ENCODE measurements at places on chromosomes 5 and 9.

GRCh38 chr5:144170276-144171024 is at the start of the genes KCTD16 and YIPF5:
TSS of gene KCTD16 (plus strand) at chr5:144170873.
TSS of gene YIPF5 (minus strand) at chr5:144170659. CDS start at chr5:144169955, 704 bp downstream.
- DNase-seq = peak; percentile 97

GRCh38 chr9:136576269-136576626 is 30.4 kb upstream of the NOTCH1 start:
- DNase-seq = no peak

DNA sequence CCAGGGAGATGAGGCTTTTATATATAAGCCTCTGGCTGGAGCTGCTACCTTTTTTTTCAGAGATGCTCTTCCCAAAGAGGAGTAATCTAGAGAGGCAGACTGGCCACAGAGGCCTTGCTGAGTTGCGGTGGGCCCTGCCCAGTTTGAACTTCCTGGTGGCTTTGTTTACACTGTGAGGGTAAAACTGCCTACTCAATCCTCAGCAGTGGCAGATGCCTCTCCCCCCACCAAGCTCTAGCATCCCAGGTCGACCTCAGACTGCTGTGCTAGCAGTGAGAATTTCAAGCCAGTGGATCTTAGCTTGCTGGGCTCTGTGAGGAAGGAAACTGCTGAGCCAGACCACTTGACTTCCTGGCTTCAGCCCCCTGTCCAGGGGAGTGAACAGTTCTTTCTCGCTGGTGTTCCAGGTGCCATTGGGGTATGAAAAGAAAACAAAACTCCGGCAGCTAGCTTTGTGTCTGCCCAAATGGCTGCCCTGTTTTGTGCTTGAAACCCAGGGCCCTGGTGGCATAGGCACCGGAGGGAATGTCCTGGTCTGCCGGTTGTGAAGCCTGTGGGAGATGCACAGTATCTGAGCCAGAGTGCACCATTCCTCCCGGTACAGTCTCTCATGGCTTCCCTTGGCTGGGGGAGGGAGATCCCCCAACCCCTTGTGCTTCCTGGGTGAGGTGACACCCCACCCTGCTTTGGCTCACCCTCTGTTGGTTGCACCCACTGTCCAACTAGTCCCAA is 219.5 kb upstream of the IZUMO3 start:
- no peak for DNase-seq

- no peak for DNase-seq
Measured at GRCh38 chr9:734831-735511, 106.5 kb upstream of the DMRT1 start.

DNA sequence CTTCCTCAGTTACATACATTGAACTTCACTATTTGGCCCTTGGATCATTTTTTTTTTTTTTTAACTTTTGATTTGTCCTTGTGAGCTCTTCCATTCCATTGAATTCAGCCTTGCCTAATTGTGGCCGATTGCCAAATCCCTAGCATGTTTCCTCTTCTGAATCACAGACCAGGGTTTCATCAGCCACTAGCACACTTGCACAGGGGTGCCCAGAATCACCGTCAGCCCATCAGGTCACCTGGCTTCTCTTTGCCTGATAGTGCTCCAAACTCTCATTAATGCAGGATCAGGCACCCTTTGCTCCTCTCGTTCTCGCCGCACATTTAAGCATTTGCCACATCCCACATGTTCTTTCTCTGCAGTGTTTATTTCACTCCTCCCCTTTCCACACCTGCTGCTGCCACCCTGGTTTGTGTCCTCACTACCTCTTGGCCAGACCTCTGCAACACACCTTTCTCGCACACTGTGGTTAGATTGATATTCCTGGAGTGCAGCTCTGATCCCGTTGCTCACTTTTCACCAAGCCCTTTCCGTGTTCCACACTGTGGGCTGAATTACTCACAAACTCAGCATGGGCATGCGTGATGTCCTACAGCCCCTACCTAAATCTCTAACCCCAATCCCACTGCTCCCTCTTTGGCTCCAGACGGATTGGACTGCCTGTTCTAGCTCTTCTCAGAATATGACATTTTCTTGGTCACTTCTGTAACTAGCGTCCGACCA is 9.8 kb downstream of the PIK3R1 start:
- DNase-seq = no peak

- DNase-seq = no peak
Measured at GRCh38 chr5:85375525-85375924, 990.8 kb upstream of the EDIL3 start.

- no peak for DNase-seq
Measured at GRCh38 chr9:89375191-89375760, 57.0 kb downstream of the SECISBP2 start.

DNA sequence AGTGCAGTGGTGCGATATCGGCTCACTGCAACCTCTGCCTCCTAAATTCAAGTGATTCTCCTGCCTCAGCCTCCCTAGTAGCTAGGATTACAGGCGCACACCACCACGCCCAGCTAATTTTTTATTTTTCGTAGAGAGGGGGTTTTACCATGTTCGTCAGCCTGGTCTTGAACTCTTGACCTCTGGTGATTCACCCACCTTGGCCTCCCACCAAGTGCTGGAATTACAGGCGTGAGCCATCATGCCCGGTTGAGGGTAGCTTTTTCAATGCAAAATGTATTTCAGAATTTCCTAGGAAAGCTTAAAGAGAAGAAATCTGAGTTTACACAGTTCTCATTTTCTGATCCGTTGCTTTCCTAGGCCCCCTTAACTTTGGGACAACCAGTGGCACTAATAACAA is 15.7 kb downstream of the BDP1 start:
- no peak for DNase-seq

DNA sequence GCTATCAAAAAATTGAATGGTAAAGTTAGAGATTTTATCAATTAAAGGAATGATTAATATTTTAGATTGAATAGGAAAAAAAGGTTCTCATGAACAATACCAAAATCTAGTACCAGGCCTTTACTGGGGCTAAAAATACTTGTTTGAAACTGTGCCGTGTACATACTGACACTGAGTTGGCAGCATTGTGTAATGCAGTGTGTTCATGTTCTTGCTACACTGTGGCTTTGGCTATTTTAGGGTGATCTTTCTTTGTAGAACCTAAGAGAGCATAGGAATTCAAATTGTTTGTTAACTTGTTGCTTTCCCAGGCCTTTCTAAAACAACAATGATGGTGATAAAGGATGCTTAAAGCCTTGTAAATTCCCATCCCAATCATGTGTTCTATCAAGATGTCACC is 80.9 kb downstream of the KIF4B start:
- DNase-seq = no peak

DNA sequence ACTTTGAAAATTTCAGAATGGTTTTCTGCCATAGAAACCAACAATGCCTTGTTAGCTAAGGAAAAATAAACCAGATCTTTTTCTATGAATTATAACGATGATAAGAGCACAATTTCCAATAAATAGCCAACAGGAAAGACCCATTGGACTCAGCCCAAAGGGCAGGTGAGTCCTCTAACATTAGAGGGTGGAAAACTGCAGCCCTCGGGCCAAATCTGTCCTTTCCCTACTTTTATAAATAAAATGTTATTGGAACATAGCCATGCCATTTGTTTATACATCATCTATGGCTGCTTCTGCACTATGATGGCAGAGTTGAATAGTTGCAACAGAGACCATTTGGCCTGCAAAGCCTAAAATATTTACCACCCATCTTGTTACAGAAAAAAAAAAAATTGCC is 296.1 kb downstream of the FBXL7 start:
- no peak for DNase-seq

DNA sequence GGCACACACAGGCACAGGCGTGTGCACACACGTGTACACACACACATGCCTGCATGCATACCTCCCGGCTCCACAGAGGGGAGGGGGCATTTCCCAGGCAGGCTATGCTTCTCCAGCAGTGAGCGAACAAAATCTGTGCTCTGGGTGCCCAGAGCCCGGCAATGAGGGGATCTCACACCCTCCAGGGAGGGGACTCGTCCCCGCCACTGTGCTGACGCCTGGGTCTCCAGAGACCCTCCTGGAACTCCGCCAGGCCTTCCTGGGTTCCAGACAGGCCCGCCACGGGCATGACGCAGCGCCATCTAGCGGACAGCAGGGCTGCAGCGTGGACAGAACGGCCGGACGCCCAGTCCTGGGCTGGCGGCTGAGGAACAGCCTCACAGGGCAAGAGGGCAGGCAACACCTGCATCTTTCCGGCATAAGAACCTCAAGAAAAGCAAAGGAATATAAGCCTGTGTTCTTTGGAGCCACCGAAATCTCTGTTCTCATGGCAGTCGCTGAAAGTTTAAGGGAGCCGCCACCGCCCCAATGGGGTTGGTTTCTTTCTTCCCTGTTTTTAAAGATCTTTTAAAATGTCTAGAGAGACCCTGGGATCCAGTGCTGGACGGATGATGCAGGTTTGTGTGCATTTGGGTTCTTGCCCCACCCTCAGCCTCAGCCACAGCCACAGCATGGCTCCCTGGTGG is 135.6 kb upstream of the PPP1R26 start:
- peak; percentile 33 for DNase-seq

DNA sequence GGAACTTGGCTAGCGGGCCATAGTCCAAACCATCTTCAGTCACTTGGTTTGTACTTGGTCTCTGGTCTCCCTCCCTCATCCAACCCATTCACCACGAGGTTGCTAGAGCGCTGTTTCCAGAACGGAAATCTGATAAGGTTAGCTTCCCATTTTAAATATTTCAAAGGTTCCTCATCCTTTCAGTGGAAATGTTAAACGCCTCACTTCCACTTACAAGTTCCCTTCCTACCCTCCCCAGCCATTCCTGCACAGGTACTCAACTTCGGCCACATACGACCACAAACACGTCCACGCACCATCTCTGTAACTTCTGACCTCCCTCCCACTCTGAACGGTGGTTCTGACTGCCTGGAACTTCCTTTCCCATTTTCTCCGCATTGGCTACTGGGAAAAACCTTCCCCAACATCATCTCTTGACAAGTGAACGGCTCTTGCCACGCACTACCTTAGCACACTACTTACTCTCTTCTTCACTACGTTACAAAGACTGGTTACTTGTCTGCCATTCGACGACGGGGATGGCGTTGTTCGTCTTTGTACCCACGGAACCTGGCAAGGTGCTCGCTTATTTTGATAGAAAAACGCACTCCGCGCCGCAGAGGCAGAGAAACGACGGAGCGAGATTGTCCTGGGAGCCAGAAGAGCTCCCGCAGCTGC is 629 bp downstream of the CCNH start:
- no peak for DNase-seq

- no peak for DNase-seq
Measured at GRCh38 chr5:14241141-14241540, 98.0 kb downstream of the TRIO start.

DNA sequence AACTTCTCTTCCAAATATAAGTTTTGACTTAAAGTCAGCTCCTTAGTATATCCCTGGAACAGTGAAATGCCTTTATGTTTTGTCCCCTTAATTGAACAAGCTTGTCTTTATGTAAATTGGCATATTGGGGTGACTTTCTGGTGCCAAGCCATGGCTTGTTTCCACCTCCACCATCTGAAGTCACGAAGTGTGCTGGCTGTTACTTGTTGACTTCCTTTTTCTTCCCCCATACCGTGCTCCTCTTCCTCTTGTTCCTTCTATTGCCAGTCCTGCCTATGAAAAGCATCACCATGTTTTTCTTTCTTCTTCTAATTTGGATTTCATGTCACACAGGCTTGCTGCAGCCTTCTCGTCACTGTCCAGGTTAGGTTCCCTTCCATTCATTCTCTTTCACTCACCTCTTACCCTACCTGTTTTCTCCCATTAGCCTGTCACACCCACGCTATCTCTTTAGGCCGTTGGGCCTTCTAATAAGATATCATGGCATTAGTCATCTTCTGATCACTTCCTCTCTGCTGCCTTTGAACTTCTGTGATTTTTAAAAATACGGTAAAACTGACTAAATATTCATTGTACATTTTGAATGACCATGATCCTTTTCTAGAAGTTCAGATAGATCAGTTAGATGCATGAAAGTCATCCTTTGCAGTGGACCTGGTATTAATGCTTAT is 48.1 kb downstream of the IQGAP2 start:
- DNase-seq = no peak

GRCh38 chr5:72226950-72227349 is 93.1 kb downstream of the MRPS27 start:
- DNase-seq = no peak

DNA sequence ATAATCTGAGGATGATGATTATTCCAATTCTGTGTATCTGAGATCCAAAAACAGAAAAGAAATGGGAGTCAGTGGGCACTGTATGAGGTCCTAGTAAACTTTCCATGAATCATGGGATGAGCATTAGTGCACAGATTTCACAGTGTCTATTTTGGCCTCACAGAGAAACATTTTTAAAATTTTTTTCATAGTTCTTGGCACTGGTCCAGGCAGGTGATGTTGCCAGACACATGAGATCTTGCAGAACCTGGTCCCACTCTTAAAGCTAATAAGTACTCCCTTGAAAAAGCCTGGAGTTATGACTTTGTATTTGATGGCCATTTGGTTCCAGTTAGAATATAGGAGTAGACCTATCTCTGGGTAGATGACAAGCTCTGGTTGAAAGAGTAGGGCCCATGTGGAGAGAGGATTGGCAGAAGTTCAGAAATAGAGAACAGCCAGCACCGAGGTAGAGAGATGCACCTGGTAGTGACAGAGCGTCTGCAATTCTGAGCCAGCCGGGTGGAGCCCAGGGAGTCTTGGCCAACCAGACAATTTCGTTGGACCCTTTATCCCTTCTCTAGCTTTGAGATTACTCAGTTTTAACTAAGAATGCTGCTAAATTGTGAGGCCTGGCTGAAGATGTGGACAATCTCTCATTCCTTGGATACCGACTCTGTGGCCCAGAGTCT is 6.3 kb upstream of the TNFSF15 start:
- no peak for DNase-seq

- no peak for DNase-seq
Measured at GRCh38 chr9:123039617-123040219, 6.3 kb downstream of the GPR21 start.

DNA sequence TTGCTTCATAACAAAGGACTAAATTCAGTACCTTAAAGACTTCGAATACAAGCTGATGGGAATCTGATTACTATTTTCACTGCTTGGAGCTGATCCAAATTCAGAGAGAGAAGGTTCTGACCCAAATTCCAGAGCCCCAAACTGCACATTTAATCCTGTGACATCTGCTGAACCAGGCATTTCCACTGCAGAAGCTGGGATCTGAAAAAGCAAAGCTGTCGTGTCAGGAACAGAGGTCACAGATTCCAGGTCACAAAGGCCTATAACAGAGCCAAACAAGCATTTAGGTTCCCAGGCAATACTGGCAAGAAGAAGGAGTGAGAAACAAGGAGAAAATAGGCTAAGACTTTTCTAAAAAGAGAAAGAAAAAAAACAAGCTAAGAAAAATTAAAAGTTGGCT is 105.3 kb downstream of the UBAP2 start:
- no peak for DNase-seq

DNA sequence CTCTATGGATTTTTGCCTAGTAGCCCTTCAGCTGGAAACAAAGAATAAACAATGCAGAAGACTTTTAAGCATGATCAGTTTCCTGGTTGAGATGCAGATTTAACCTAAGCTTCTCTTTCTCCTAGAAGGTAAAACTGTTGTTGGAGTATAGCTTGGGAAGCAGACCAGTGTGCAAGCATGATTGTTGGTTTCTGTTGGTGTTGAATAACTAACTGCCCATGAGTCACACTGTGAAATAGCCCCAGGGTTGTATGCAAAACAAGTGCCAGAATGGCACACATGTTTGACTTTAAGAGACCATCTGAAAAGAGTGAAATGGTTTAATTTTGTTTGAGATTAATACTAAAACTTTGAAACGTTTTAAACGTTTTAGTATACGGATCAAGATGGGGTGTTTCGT is 227.1 kb downstream of the ARHGEF28 start:
- DNase-seq = no peak
